Cerebellum (tissue), 4 donors: ENCODE measurements at places on chromosomes 7 and 10. TPM values are rescaled to one million over a fixed set of nuclear protein-coding genes. Genes with fewer than 3 reads are reported as not detected.

- no peak for DNase-seq
Measured at GRCh38 chr7:22651036-22651435, 76.0 kb upstream of the IL6 start.

DNA sequence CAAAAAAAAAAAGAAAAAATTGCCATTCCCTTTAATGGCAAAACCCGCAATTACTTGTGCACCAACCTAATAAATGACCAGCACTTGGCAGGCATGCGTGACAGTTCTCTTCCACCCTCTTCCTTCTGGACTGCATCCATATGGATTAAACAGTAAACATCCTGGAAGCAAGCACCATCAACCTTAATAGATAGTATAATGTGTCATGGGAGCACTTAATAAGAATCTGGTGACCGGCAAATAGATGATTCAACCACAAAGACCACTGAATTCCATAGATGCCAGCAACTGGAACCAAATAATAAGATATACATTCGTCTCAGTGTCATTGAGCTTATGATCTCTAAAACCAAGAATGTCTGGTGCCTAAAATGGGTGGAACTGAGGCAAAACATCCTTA is 610.2 kb downstream of the CALN1 start:
- no peak for DNase-seq

DNA sequence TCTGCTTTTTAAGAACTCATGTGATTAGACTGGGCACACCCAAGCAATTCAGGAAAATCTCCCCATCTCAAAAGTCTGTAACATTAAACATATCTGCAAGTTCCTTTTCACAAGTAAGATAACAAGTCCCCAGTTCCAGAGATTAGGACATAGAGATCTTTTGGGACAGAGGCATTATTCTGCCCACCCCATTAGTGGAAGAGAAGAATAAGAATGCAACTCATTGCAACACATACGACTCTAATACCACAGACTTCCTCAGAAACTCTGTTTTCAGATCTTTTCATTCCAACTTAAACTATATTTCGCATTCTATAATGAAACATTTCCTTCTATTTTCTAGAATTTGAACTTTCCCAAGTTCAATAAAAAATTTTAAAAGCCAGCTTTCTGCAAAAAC is 137.7 kb downstream of the SEMA3C start:
- no peak for DNase-seq

- no peak for DNase-seq
Measured at GRCh38 chr7:104979167-104979841, 34.7 kb upstream of the KMT2E start.

- DNase-seq = no peak
Measured at GRCh38 chr10:28137907-28138880, 139.3 kb upstream of the ODAD2 start.

GRCh38 chr10:114477285-114477684 is 73.0 kb upstream of the AFAP1L2 start:
- no peak for DNase-seq

- DNase-seq = no peak
Measured at GRCh38 chr10:23877791-23878320, 331.1 kb upstream of the KIAA1217 start.

- no peak for DNase-seq
Measured at GRCh38 chr7:25444991-25445390, 216.7 kb upstream of the NPVF start.

Gene SSBP1
- total RNA-seq = 88.9 TPM

Gene NEUROG3
- not detected for total RNA-seq

Gene HABP2
- not detected for total RNA-seq
